Activated CD4-positive, alpha-beta memory T cell treated with anti-CD3 and anti-CD28 coated beads for 36 hours (primary cell): ENCODE measurements at places on chromosomes 5 and 9. TPM values are rescaled to one million over a fixed set of nuclear protein-coding genes. Genes with fewer than 3 reads are reported as not detected.

GRCh38 chr5:35890021-35891020 is 33.6 kb downstream of the IL7R start:
- DNase-seq = no peak

DNA sequence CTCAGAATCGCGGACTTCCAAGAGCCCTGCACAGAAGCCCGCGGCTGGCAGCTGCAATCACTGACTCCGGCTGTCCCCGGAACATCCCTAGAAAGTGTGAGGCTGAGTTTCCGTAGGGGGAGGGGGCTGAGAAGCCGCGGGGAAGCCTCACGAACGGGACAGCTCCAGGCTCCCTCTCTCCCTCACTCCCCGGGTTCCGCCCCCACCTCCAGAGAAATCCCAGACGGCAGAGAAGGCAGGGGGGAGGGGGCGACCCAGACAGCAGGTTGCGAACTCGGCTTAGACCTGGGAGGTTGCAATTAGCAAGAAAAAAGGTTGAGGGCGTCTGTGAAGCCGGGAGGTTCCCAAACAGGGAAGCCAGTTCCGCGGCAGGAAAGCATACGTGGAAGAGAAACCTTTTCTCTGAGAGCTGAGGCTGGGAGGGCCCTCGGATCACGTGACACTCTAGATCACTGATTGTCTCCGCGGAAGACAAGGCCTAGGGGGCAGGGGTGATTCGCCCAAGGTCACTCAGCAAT is 73.8 kb upstream of the CPLX2 start:
- no peak for DNase-seq

DNA sequence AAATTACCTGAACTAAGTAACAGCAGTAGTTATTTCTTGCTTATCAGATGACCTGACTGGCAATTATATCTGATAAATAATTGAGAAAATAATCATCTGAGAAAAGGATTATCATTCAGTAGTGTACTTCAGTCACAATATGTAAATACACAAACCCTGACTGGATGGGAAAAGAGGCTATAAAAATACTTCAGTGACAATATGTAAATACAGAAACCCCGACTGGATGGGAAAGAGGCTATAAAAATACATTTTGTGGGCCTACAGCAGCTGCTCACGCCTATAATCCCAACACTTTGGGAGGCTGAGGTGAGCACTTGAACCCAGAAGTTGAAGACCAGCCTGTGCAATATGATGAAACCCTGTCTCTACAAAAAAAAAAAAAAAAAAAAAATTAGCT is 11.1 kb downstream of the UBAP2 start:
- no peak for DNase-seq

GRCh38 chr9:112421771-112422222 is 41.9 kb downstream of the HSDL2 start:
- no peak for DNase-seq

- no peak for DNase-seq
Measured at GRCh38 chr5:179230061-179230461, 115.2 kb downstream of the ADAMTS2 start.

DNA sequence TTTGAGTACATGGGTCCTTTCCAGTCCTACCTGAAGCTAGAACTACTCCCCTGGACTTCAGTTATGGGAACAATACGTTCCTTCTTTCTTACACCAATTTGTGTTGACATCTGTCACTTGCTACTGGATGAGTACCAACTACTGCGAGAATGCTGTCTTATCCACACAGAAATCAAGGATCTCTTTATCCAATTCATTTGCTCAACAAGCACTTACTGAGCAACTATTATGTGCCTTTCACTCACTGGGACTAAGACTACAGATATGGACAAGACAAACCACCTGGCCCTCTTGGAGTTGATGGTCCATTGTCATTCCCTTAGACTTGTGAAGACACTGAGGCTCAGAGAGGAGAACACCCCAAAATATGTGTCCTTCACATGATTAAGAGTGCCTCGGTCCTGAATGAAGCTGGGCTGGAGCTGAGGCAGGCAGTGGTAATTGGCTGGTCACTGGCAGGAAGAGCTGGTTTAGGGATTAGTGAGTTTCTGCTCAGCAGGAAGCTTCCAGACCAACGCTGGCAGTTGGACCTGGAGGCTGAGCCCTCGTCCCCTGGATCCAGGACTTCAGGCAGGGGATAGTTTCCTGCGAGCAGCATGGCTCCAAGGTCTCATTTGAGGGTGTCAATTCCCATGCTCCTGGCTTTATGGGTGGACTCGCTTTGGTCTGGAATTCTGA is 8.4 kb upstream of the ARSI start:
- DNase-seq = no peak

DNA sequence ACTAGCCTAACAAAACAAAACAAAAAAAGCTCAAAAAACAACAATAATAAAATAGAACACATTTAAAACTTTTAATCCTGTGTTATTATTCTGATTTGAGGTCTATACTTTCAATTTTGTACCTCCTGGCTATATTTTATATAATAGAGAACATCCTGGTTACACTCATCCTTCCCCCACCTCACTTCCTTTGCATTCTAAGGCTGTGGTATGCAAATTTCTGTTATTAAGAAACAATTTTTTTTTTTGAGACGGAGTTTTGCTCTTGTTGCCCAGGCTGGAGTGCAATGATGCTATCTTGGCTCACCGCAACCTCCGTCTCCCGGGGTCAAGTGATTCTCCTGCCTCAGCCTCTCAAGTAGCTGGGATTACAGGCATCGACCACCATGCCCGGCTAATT is 3.1 kb upstream of the RPL37 start:
- peak; percentile 29 for DNase-seq

DNA sequence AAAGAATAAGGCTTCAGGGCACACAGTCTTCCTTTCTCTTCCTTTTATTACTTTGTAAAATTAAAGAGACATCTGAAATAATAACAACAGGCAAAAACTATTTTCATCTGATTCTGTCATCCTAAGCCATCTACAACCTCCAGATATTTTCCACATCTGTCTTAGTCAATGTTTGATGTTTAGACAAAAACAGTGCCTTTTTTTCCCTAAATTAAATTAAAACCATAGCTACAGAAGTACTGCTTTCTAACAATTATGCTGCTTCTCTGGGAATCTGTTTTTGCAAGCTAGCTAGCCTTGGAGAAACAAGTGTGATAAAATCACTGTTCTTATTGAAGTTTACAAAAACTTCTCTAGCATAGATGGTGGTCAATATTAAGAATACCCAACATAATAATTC is 95.4 kb downstream of the KIAA0825 start:
- DNase-seq = no peak

GRCh38 chr5:59260200-59260599 is 633.3 kb downstream of the PDE4D start:
- no peak for DNase-seq

GRCh38 chr9:105406369-105406768 is 41.5 kb upstream of the FSD1L start:
- no peak for DNase-seq

Gene TNC
- 0.52 TPM for total RNA-seq

Gene TMEM171
- total RNA-seq = not detected

Gene SPATA31C1
- not detected for total RNA-seq

Gene WDR38
- not detected for total RNA-seq

Gene CDC20B
- total RNA-seq = not detected
